ENCODE measurements at places on chromosomes 6 and 20.

DNA sequence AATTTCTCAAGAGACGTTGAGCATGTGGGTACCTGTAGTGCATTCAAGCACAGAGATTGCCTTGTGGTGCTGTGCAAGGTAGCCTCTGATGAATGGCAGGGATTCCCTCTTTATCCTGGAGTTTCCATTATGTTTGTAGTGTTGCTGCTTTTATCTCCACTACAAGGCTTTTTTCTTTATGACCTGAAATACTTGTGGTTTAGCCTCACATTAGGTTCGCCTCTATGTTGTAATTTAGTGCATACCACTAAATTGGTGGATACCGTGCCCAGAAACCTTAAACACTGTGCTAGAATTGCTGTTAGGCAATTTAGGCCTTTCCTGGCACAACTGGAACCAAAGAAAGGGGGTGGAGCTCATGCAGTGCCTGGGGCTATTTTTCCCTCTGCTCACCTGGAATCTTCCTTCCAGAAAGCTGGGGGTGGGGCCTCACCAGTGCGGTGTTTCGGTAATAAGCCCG, 76.8 kb downstream of the NCOA7 start:
- DNase-seq, result no peak

- DNase-seq, result no peak
These were observed 28.0 kb upstream of the PTGIS start for GRCh38 chr20:49595811-49596561.

DNA sequence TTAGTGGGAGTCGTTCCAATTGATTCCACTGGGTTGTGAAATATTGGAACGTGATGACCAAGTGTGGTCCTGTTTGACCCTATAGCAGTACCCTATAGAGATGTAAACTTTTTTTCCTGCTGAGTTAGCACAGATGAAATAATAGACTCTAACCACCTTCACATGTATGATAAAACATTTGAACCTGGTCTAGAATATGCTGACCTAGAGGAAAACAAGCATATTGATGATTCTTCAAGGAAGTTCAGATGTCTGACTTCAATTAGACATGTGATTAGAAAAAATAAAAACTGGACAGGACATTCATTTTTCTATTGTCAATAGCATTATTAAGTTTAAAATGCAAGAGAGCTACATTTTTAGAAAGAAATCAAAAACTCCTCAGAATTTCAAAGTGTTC, 402.1 kb downstream of the ARHGAP18 start:
- no peak for DNase-seq

DNA sequence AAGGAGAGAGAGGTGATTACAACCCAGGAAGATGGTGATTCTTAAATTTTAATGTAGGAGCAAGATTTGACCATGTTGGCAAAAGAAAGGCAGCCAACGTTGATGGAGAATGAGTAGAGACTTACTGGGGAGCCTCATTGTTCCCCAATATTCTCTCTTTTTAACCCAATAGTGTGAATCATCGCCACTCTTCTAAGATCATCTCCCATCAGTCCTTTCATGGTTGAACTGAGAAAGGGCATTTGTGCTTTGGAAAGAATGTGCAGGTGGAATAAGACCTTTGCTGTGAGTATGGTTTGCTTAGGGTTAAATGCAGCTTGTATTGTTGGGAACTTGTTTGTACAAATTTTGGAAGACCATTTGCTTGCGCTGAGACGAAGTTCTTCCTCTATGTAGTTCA, 231.0 kb downstream of the TBXT start:
- no peak for DNase-seq

DNA sequence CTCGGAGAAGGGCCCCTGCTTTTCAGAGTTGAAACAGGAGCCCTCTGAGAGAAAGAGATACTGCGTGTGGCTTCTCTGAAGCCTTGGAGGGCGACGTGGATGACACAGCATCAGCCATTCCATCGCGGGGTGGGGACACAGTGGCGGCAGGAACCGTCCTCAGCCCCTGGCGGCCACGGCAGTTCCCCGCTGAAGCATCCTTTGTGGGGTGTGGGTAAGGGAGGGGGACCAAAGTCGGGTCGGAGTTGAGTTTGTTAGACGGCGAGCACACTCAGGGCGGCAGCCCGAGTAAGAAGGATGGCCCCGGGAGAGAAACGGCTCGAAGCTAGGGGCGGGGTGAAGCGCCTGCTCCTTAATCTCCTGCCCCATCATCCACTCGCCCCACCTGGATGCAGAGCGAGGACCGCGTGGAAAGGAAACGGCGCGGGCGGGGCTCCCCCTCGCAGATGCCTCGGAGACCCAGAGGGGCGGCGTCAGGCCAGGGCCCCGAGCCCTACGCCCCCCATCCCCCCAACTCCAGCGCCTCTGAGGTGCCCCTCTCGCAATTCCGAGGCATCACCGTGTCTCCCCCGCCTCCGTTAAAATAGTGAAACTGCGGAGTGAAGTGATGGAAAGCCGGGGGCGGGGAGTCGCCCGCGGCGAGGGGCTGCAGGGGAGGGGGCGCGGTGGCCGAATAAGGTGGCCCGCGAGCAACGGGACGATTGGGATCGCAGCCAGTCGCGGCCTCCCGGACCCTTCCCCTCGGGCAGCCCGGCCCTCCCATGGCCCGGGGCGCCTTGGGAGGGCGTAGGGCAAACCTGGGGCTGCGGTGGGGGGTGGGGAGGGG, 796 bp upstream of the RREB1 start:
- DNase-seq, result no peak

DNA sequence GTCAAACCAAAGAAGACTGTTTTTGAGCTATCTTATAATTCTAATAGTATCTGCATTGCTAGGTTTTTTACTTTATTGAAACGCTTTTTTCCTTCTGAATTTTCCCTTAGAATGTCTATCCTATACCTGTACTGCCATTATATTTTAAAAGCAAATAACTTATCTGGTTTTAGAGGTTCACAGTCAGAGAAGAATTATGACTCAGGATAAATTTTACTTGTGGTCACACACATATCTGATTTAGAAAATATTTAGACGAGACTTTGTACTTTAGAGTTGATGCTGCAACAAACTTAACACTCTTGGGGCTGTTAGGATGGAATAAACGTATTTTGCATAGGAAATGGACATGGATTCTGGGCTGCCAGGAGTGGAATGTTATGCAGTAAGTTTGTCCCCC, 33.0 kb downstream of the LMBRD1 start:
- DNase-seq, result no peak

DNA sequence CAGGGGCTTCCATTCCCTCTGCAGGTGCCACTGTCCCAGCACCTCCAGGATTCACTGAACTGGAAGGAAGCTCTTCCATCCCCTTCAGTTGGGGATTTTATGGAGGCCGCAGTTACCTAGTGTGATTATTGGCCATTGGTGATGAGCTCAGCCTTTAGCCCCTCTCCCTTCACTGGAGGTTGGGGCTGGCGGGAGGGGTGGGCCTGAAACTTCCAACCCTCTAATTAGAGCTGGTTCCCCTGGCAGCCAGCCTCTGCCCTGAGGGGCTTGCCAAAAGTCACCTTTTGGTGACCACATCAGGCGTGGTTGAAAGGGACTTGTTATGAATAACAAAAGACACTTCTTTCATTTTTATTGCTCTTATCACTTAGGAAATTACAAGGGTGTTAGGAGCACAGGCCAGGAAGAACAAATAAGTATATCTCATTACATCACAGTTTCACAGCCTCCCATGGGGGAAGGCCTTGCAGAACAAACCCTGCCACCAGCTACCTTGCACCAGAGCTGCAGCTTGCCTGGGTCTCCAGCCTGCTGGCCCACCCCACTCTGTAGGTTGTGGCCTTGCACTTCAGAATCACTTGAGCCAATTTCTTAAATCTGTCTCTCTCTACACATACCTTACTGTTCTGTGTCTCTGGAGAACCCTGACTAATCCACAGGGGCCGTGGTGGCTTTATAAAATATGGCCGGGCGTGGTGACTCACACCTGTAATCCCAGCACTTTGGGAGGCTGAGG, 5.0 kb downstream of the PYGB start:
- DNase-seq, result no peak

DNA sequence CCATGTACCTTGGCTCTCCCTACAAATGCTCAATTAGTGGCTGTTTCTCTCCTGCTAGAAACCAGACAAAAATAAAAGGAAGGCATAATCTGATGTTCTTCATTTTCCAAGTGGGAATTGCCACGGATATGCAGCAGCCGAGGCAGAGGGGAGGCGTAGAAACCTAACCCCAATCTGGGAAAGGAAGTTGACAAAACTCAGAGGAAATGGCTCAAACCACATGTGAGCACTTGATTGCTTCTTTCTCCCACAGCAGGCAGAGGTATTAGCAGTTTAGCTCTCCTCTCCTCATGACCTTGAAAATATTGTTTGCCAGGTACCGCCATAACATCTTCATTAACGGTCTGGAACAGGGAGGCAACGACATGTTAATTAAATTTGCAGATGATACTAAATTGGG, 3.8 kb upstream of the MLN start:
- no peak for DNase-seq

DNA sequence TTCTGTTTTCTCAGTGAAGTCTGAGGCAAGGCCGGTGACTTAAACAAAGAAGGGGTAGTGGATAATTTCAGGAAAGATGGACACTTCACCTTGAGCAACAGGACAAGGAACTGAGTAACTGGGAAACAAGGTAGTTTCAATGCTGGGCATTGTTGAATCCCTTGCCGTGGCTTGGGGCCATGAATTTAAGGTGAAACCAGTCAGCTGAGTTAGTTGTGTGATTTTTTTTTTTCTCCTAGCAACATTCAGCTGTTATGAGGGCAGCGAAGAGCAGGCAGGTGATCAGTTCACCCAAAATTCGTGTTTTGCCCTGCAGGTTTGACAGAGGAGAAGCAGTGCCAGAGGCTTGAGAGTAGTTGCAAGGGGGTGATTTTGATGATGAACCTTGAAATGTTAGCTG, 6.8 kb downstream of the BICRAL start:
- no peak for DNase-seq

DNA sequence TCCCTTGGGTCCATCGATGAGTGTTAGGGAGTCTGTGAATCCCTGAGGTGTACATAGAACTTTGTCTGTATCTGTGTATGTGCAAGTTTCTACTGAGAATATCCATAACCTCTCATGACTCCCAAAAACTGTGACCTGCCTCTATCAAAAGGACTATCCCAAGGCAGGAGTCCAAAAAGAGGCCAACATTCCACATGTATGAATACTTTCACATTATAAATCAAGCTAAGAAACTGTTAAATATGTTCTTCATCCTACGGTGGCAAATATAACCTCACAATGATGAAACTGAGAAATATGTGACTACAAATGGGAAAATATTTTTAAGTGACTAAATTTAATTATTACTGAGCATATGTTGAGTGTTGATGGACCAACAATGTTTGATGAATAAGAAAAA, 16.1 kb upstream of the STX11 start:
- no peak for DNase-seq

DNA sequence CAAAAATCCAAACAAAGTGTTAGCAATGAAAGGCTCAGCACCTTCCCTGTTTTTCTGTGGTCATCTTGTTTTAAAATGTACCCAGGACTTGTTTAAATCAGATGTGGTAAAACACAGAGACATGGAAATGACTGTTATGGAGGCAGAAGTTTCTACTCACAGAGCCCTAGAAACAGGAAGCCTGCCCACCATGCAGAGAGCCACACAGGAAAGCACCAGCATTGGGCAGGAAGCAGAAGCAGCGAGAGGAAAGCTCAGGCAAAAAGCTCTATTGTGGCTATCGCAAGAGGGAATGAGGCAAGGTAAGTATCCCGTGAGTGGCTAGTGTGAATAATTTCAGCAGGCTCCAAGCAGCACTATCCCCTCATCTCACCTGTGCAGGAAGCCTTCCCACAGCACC, 42.8 kb downstream of the GPR6 start:
- no peak for DNase-seq

DNA sequence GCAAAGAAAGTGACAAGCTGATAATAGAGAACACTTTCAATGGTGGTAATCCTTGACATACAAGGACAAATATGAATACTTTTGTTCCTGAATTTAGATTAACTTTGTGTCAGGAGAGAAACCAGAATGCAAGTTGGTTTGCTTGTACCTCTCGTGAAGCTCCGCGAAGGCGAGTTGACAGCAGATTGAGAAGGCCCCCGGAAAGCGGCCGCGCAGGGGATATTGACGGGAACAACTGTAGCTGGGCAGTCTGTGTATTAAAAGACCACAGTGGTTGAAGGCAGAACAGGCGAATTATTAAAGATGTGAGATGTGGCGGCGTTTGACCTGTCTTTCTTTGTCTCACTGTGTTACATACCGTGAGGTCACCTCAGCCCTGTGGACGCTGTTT, 175.8 kb upstream of the RALGAPA2 start:
- DNase-seq, result no peak

GRCh38 chr6:5246141-5247097, 14.3 kb downstream of the LYRM4 start:
- DNase-seq, result no peak

DNA sequence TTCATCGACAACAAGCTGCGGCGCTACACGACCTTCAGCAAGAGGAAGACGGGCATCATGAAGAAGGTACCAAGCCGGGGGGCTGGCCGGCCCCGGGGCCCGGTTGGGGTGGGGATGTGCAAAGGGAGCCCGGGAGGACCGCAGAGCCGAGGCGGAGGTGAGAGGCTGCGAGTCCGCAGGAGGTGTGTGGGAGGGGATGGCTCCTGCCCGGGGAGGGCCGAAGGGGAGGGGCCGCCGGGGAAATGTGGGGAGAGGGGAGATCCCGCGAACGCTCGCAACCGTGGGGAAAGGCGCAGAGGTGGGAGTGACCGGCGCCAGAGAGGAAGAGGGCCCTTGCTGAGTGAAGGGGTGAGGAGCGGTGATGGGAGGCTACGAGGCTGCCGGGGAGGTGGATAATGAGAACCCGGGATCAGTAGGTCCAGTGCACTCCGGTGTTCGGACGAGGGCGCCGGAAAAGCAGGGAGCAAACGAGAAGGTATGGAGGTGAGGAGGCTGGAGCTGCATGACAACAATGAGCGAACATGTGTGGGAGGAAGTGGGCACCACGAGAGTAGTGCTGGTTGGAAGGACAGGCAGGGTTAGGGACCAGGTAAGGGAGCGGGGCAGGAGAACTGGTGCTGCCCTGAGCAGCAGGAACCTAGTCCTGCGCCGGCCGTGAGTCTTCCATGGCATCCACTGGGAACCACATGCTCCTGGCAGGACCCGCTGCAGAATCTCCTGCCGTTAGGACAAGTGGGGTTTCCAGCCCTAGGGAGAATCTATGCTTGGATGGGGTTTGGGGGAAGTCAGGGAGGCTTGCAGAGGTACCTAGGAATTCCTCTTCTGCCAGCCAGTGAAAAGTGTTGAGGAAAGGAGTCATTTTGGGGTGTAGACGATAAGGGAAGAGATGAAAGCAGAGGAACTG, 1.3 kb downstream of the SRF start:
- peak; percentile 40 for DNase-seq

GRCh38 chr6:10463491-10464481, 48.9 kb upstream of the TFAP2A start:
- no peak for DNase-seq

GRCh38 chr20:21146215-21146614, 20.3 kb downstream of the KIZ start:
- no peak for DNase-seq

Data from HEK293T (cell line).